Neural crest cell (in vitro differentiated cells): ENCODE measurements at places on chromosomes 2 and 18. TPM values are rescaled to one million over a fixed set of nuclear protein-coding genes. Genes with fewer than 3 reads are reported as not detected.

ERBB4 gene
- total RNA-seq: 10.2 and 11.0 TPM in 2 replicates

DNA sequence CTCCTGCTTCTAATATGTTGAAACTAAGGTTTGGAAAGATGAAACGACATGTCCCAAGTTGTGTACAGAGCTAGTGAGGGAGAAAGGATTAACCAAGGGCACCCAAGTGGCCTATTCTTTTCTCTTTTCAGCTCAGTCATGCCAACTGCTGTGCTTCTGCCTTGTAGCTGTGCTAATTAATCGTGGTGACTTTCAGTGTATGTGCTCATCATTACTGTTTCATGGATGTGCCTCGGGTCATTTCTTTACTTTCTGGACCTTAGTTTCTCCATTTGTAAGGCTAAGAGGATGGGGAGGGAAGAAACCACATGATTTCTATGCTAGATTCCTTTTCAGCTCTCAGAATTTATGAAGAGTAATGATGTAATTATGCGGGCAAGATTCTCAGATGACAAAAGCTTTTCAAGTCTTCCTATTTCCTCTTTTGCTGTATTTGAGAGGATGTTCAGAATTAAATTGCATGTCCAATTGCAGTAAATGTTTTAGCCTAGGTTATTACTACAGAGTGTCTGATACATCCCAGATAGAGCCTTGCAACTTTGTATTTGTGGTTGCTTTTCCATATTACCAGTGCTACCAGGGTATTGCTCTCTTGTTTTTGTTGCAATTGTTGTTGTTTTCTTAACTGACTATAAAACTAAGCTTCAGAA lies 621.2 kb downstream of the CNTNAP5 start:
- DNase-seq: no peak

DNA sequence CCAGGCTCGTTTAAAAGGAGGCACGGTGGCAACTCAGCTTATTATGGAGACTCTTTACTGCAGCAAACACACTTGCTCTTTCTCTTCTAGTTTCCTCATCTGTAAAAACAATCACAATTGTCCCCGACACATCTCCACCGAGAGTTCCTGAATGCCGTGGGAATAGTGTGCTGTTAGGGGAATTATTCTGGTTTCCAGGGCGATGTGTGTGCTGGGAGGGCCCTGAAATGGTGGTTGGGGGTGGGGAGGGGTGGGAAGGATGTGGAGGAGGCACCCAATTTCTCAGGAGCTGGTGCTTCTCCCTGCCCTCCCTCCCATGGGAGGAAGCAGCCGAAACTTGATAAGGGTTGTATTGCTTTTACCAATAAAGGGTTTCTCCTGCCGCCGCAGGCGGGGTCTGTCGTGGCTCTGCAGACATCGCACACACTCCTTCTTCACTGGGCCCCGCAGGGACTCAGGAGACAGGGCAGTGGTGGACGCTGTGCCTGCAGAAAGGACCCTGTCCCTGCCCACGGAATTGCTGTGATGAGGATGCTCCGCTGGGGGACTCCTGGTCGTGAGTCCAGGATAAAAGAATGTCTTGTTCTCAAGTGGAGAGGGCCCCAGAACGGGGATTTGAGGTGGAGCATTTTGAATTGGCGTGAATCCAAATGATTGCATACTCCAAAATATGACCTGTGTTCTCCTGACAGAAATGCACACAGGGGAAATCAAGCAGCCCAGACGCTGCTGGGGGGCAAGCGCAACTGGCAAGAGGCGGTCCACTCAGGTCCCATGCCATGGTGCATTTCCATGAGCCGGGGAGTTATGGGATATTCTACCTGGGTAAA lies 119.2 kb downstream of the ACKR3 start:
- no peak for DNase-seq

- no peak for DNase-seq
Measured at GRCh38 chr2:147019311-147019710, 825.5 kb upstream of the ACVR2A start.

GAL3ST2 gene
- total RNA-seq: 0.28 TPM in 1 of 2 replicates, not detected in the other

- DNase-seq: no peak
Measured at GRCh38 chr2:72710418-72711152, 115.2 kb downstream of the EXOC6B start.

CCL20 gene
- not detected in 2 replicates for total RNA-seq
